ENCODE measurements at places on chromosomes 6 and 20.

DNA sequence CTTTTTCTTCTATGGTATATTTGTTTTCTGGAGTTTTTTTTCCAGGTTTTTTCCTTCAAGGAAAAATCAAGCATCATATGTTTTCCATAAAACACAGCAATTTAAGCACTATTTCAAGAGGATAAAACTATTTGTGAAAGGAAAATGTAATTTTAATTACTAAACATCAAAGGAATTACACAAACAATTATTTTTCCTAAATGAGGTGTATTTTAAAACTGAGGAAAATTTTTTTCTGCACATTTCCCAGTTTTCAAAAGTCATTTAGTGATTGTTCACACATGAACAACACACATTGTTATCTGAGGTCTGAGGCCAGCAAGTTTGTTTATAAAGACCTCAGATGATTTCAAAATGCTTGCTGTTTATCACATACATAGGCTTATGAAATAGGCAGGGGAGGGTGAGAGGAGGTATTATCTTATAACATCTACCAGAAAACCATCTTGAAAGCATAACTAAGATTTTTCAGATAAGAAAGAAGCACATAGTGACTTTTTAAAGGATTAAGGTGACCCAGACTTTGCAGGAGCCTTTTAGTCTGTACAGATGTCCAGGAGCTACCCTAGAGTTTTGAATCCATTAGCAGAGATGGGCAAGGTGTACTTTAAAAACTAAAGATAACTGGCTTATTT is 381.6 kb downstream of the GJA1 start:
- ATAC-seq: no peak

GRCh38 chr20:19546648-19547047 is 211.4 kb upstream of the RIN2 start:
- no peak for ATAC-seq

DNA sequence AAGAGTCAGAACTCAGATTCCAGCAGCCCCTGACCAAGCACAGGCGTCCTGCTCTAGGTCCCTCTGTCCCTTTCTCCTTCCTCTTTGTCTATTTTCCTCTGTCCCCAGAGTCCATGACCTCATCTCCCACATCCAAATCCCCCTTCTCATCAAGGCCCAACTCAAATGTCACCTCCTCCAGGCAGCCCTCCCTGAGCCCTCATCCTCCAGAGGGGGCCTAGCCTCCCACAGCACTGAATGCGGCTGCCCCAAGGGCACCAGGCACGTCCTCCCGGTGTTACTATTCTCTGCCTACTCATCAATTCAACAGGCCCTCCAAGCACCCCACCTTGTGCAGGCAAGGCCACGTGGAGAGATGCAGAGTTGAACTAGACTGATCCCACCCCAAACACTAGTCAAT is 49.7 kb downstream of the GRM4 start:
- no peak for ATAC-seq

DNA sequence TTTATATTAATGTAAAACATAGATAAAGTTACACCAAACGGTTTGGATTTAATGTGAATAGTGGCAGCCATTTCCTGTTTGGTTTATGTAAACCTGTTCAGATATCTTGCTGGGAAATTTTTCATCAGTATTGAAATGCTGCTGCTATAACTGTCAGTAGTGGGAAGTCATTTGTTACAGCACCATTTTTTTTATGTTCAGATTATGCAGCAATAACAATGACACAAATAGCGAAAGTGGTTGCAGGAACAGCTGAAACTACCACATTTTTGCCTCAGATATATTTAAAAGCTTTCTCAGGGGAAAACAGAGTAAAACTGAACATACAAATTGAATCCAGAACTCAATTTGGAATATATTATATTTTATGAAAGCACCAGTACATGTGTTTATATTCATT is 128.8 kb upstream of the SIM1 start:
- ATAC-seq: no peak

DNA sequence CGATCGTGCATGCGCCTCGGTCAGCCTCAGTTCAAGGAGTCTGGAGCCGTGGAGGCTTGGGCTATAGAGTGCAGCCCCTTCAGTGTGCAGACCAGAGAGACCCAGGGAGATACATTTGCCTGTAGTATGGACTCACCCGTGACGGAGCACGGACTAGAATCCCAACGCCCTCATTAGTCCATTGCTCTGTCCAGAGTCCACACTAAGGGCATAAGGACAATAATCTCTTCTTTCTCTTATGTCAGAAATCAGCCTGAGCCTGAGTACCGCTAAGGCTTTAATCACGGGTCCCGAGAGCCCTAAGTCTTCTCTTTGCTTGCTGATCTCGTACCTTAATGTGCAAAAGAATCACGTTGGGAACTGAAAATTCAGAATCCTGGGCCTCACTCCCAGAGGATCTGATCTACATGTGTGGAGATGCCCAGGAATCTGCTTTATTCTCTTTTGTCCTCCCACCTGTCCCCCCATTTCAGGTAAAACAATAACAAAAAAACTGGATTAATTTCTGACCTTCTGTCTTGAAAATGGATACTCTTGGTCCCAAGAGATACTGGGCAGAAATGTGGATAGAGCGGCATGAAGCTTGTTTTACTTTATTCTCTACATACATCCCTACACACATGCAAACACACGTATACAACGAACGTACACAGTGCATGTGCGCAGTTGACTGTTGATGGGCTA is 671 bp downstream of the BPHL start:
- peak; percentile 27 for ATAC-seq

DNA sequence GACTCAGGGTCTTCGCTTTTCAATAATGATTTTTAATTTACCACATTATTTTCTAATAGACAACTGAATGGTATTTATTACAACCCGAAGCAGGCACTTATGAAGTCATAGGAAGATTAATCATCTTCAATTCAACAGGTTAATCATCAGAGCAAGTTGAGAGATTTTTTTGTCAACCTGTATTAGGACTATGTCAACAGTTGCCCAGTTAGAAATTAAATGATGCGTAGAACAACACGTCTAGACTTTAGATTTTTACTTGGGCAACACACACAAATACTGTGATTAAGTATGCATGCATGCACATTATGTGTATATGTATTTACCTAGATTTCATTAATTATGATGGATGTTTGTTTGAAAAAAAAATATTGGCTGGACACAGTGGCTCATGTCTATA is 4.3 kb downstream of the ILRUN start:
- no peak for ATAC-seq

- peak; percentile 23 for ATAC-seq
Observed at GRCh38 chr6:15299430-15300131, 53.7 kb downstream of the JARID2 start.

DNA sequence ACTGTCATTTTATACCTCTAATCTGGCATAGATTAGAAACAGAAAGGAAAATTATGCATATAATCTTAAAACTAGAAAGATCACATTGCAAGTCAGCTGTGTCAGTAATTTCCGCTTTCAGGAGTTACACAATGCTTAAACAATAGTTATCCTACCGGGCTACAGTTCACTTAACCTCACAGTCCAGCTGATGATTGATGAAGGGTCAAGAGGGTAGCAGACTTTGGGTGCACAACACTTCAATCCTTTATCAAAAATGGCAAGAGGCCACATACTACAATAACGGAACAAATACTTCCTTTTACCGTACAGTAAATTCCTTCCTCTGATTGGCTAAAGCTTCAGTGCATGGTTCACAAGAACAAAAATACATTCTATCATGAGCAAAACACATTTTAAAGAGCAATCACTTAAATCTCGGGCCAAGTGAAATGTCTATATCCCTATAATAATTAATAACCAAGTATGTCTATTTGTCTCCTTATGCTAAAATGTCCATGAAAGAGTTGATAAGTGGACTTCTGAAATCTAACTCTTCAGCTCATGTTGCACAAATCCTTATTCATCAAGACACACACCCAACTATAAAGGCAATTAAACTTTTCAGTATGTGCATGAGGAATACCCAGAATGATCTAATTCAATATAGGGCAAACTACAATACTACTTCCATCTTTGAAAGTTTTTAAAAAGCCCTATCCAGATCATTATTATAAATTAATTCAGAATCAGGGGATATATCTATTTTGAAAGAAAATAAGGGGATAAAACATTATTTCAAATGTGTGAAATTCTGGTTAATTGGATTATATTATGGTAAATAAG is 76.8 kb downstream of the HIVEP2 start:
- ATAC-seq: peak; percentile 5
